Naive thymus-derived CD8-positive, alpha-beta T cell (primary cell): ENCODE measurements at places on chromosomes 12 and 14.

- no peak for DNase-seq
Observed at GRCh38 chr12:130881046-130881445, 9.2 kb downstream of the RAN start.

GRCh38 chr14:50762931-50763300 is 68.0 kb downstream of the NIN start:
- no peak for DNase-seq

GRCh38 chr12:5561057-5561456 is 129.1 kb downstream of the NTF3 start:
- no peak for DNase-seq

DNA sequence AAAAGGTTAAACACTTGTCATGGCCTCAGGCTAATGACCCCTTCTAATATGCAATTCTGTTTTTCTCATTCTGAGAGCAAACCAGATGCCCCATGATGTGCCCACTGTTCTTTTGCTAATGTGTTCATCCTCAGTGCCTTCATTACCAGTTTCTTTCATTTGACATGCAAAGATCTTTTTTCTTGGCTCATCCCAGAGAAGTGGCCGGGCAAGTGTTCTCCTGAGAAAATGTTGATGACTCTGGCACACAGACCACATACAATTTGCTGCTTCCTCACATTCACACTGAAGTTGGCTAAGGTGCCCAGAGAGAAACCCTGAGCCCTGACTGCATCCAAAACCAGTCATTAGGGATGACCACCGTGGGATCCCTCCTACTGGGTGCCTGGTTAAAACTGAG is 833.3 kb downstream of the DIO2 start:
- DNase-seq, result no peak

GRCh38 chr12:107657621-107658020 is 28.0 kb upstream of the PWP1 start:
- DNase-seq, result no peak

DNA sequence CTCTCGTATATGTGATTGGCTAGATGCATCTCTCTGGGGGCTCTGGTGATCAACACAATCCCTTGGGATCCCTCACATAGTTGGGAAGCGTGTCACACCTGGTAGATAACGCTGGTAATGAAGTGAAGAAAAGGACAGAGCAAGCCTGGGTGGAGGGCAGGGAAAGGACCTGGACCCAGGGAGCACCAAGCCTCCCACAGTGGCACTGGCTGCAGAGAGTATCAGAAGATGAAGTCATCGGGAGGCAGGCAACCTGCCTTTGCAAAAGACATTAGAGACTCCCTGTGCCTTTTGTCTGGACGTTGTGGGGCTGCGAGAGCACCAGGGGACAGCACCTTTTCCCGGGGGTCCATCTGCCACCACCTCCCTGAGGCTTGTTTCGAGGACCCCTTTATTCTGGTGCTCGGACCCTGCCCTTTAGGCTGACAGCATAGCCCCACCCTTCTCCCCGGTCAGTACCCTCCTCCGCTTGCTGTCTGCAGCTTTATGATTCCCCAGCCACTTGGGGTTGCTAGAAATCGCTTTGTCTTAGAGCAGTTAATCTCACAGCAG is 116.4 kb downstream of the EML1 start:
- DNase-seq, result no peak

- peak; percentile 42 for DNase-seq
Observed at GRCh38 chr14:91374879-91375702, 42.5 kb downstream of the CCDC88C start.

GRCh38 chr14:58765843-58766242 is 128.1 kb downstream of the DACT1 start:
- DNase-seq, result no peak

- no peak for DNase-seq
Observed at GRCh38 chr14:47210099-47210498, 465.3 kb downstream of the MDGA2 start.

GRCh38 chr12:19482551-19483109 is 43.3 kb downstream of the AEBP2 start:
- DNase-seq, result no peak

DNA sequence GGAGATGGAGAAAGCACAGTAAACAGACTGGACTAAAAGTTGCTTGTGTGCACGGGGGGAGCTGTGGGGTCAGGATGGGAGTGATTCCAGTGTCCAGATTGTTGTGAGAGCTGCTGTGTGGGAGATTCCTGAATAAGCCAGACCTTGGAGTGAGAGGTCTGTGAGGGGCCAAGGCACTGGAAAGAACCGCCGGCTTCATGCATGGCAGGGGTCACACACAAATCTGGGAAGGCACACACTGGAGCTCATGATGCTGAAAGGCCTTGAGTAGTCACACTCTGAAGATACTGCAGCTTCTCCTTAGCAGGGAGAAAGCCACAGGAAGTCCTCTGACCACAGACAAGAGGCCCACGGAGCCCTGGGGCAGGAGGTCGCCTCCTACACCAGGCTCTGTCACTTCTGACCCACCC is 23.1 kb downstream of the ADCY6 start:
- DNase-seq, result no peak

DNA sequence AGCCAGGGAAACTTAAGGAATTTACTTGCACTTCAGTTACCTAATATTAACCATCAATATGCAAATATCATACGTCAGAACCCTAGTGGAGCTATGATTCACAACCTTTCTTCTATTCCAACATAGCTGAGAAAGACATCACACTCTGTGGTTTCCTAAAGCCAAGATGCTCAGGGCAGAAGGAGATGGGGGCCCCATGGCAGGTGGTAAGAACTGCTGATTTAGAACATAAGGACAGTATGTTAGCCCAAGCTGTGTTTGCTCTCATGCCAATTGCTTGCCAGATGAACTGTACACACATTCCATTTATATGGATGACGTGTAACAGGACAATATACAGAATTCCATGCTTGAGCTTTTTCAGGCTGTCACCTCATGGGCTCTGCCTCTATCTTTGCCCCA is 34.6 kb downstream of the HECTD4 start:
- no peak for DNase-seq

DNA sequence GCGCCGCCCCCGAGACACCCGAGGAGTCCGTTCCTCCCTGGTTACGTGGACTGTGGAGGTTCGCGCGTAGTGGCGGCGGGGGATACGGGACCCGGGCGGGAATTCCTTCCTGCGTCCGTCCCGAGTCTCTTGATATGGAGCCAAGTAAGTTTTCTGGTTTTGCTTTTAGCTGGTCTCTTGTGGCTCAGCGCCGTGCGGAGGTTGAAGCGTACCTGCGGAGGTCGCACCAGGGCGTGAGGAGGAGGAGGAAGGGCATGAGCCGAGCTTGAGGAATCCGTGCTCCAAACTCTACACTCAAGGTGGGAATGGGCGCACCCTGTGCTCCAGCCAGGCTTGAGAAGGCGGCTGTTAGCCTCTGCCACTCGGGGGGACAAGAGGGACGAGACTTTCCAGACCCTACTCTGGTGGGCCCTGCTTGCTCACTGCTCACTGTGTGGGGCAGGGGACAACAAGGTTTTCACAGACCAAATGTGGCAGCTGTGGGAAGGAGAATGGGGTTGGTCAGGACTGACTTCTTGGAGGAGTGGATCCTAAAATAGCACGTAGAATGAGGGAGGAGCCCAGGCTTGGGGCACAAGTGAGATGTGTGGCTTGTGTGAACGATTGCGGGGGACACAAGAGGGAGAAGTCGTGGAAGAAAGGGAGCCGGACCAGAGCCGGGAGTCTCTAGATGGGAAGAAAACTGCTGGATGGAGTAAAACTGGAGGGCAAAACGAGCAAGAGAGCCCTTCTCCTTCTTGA is 577 bp downstream of the ATG101 start:
- DNase-seq, result no peak

DNA sequence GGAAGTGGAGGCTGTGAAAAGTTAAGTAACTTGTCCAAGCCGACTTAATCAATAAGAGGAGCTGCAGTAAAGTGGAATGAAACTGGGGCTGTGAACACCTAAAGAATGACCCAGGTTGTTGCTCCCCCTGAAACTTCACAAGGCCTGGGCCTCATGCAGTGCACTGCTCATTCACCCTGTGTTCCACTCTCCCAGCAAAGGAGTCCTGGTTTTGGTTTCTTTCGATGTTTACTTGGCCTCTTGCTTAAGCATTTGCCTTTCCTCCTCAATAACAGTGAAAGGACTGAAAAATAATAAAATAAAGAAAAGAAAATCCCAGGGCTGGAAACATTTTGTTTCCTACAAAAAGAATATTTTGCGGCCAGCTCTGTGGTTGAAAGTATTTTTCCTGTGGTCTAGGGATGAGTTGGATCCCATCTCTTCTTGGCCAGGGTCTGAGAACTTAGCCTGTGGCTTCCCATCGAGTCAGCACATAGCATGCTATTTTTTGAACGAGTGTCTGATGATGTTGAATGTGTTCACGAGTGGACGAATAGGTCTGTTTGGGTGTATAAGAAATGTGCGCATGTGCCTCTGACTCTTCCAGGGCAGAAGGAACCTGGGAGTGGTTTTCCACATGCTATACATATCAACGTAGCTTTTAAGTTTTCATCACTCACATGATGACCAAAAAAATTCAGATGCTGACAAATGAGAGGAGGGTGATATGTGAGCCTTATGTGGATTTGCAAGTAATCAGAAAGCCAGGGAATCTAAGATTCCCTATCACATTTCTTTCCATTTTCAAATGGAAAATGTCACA is 349.8 kb downstream of the ZFP36L1 start:
- no peak for DNase-seq

DNA sequence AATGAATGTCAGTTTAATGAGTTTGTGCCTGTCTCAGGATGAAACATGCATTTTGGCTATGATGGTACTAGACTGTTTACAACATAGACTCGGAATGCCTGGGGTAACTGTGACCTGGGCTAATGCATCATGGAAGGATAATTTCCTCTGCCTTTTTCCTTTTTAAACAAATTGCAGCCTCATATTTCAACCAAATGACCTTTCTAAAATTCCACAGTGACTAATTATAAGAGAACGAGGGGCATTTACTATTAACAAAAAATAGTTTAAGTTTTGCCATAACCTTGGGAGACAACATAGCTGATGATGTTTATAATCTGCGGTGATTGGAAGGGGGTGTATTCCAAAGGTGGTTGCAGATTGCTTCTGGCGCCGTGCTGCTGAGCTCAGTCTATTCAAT is 1140.5 kb downstream of the GALC start:
- no peak for DNase-seq

- DNase-seq, result no peak
Observed at GRCh38 chr14:65377576-65377975, 35.0 kb upstream of the FUT8 start.

DNA sequence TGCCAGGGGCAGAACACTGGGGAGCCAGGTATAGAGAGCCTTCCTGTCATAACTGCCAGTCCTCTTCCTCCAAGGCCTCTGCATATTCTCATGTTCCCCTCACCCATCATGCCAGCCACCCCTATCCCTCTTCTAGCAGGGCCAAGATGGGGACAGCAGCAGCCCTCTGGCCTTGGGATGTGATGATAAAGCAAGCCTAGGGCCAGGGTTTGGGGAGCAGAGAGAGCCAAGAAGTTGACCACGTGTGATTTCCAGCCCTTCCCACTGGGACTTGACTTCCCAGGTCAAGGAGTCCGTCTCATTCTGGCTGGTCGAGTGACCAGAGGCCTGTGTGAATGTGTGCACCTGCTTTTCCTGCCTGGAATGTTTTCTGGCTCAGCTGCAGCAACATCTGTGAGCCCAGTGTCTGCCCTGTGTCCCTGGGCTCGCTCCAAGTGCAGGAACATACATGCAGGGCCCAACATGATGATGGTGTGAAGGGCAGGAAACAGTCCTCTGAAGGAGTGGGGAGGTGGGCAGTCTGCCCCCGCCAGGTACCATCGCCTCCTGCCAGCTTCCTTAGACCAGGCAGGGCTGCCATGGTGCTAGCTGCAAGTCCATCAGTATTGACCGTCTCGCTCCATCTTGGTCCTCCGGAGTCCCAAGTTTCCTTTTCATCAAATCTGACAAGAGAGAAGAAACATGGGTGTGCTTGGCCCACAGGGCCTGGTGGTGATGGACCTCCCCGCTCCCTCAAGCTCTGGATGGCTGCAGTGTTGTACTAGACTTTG is 21.0 kb downstream of the VASH1 start:
- DNase-seq, result no peak

DNA sequence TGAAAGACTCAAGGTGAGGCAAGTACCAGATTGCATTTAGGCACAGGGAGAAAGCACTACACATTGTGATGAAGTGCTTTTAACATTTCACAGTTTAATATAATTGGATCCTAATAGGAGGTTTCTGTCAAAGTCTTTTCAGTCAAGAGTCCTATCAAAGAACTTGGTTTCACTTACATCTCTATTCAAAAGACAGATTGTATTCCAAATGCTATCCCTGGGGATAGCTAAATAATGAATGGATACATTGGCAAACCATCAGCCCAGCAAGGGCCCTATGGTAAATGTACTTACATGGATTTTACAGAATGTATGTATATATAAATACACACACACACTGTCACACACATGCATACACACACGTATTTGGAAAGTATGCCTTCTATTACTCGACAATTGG is 655.5 kb upstream of the FLRT2 start:
- no peak for DNase-seq

GRCh38 chr14:96889091-96889490 is 91.9 kb downstream of the VRK1 start:
- no peak for DNase-seq

GRCh38 chr12:85951823-85952222 is 77.7 kb downstream of the NTS start:
- DNase-seq, result no peak

DNA sequence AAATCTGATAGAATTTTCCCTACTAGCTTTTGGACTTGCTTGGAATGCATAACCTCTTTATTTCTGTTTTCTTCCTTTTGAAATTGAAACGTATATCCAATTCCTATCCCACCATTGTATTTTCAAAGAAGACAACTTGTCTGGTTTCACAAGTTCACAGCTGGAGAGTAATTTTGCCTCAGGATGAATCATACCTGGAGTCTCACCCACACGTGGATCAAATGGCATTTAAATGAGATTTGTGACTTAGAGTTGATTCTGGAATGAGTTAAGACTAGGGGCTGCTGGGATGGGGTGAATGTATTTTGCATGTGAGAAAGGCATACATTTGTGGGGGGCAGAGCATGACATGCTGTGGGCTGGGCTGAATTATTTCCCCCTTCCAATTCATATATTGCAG is 516.5 kb upstream of the MGAT4C start:
- no peak for DNase-seq

DNA sequence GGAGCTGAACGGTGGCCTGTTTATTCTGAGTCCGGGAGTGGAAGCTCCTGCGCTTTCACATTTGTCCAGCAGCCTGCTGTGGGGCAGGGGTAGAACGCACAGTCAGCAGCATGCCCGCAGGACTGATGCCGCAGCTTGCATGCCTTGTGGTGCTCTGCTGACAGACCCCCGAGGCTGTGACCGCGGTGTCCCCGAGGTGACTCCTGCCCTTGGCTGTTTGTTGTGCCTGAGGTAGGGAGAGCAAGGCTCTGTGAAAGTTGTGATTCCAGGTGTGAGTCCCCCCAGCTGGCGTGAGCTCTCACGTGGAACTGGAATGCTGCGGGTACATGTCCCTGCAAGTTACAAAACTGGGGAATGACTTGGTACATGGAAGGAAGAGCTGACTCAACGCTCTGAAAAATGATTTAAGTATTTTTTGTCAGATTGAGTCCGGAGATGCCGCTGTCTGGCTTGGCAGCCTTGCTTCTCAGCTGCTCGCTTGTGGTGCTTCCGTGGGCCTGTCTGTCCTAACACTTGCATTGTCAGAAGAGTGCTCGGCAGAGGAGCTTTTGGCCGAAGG is 18.1 kb downstream of the MLXIP start:
- DNase-seq, result no peak
